Immature natural killer cell (primary cell): ENCODE measurements at places on chromosomes 7 and 10. TPM values are rescaled to one million over a fixed set of nuclear protein-coding genes. Genes with fewer than 3 reads are reported as not detected.

- DNase-seq, result no peak
Observed at GRCh38 chr10:50997461-50997860, 76.8 kb upstream of the PRKG1 start.

DNA sequence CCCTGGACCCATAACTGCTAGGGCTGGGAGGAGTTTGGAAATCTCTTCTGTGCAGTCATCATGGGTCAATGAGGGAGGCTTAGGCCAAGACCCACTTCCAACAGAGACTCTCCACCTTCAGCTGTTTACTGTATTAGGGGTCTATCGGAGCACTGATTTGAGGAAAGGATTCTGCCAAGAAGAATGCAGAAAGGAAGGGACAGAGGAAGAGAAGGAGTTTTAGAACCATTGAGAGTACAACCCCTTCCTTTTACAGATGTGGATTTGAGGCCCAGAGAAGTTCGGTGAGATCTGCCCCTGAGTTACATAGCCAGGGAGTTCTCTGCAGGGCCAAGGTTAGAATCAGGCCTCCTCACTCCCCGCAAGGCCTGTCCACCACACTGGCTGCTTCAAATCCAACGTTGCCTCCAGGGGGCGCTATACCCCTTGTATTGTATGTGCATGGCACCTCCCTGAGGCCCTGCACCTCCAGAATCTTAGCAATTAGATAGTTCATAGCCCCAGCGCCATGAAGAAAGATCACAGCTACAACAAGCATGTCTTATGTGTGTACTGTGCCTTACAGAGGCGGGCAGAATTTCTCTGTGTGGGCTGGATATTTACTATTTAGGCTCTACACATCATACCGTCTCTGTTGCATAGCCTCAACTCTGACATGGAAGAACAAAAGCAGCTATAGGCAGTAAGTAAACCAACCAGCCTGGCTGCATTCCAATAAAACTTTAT is 246.8 kb downstream of the SKIDA1 start:
- DNase-seq, result no peak

Gene CCDC186
- polyA plus RNA-seq, result 24.3 TPM

Gene ADRB1
- 0.10 TPM for polyA plus RNA-seq

Gene VKORC1L1
- polyA plus RNA-seq, result 2.9 TPM

GRCh38 chr7:142457146-142457703 is 199.4 kb upstream of the PRSS58 start:
- no peak for DNase-seq

GRCh38 chr10:58282615-58283014 is 13.7 kb downstream of the CISD1 start:
- no peak for DNase-seq

Gene TEX47
- not detected for polyA plus RNA-seq

Gene AGAP6
- polyA plus RNA-seq, result 0.63 TPM

DNA sequence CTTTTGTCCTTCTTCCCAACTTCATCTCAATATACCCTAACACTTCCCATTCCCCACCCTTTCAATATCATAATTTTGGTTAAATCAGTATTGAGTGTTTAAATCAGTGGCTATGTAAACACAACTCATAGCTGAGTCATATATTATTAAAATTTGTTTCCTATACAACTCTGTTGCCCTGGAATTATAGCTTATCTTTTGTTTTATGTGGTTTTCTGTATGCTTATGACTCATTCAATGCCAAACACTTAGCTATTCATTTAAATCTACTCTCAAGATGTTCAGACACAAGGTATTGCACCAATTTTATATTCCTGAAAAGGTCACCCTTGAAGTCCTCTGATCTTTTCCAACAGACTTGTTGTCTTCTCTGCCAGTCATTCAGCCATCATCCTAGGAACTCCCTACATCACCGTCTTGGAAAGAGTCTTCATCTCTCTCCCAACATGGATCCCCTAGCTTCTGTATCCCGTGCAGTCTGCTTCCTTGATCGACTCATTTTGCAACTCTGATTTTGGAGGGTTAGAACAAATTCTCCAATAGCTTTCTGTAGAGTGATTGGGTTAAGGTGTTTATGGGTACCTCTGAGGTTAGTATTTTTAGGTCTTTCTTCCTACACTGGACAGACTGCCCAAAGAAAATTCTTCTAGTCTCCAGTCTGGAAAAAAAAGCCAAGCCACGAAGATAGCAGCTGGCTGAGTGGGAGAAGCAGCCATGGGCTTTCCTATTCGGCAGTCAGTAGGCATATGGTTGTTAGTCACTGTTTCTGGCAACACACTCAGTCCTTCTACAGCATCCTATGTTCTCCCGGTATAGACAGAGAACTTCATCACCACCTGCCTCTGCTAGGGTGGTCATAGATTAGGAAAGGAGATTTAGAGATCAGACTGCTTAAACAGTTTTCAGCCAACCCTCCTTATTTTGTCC is 102.1 kb downstream of the CRPPA start:
- DNase-seq, result no peak
